ENCODE measurements at places on chromosomes 7 and 10.

GRCh38 chr7:467393-467828 is 52.2 kb downstream of the PDGFA start:
- no peak for DNase-seq

GRCh38 chr10:18658271-18659124 is 733 bp upstream of the ARL5B start:
- DNase-seq, result peak; percentile 9

- no peak for DNase-seq
Measured at GRCh38 chr10:123784646-123785045, 107.0 kb downstream of the CPXM2 start.

GRCh38 chr7:36995776-36996175 is 271.5 kb upstream of the AOAH start:
- DNase-seq, result no peak

DNA sequence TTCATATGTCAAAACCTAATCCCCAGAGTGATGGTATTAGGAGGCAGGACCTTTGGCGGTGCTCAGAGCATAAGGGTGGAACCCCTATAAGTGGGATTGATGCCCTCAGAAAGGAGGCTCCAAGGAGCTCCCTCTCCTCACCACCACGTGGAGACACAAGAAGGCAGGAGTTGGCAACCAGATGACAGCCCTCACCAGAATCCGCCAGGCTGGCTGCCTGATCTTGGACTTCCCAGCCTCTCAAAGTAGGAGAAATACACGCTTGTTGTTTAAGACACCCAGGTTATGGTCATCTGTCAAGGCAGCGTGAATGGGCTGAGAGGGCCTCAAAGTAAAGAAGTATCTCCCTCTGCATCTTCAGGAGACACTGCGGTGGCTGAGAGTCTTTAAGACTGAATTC is 187.7 kb downstream of the TNS3 start:
- no peak for DNase-seq

DNA sequence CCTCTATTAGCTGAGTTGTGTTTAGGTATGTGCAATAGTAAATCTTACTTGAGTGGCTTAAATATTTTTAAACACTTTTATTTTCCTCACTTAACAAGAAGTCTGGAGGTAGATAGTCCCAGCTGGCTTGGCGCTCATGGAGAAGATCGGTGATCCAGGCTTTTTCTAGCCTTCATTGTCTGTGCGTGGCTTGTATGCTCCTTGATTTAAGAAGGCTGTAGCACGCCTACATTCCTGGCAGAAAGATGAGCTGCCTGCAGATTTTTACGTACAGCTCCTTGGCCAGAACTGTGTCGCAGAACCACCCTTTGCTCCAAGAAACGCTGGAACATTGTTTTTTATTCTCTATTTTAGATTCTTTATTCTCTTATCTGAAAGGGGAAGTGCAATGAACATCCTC is 284.1 kb downstream of the KIF20B start:
- no peak for DNase-seq

DNA sequence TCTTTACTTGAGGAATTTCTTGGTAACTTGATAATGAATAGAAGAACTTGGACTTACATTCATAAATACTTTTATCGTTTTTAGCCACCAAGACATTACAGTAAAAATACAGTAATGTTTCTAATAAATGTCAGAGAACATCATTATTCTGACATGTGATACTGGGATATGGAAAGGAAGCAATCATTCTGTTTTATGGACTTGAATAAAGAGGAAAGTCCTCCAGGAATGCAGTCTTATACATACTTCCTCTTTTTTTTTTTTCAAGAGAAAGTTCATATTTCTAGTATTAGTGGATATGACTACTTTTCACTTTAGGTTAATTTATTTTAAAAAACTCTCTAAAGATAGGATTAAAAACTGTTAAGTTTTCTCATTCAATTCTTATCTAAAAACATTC is 220.0 kb upstream of the SEMA3C start:
- DNase-seq, result no peak

GRCh38 chr10:92239151-92239599 is 51.7 kb downstream of the CPEB3 start:
- DNase-seq, result no peak

- no peak for DNase-seq
Measured at GRCh38 chr10:89959433-89960110, 258.2 kb downstream of the KIF20B start.

GRCh38 chr10:26790221-26790995 is 70.3 kb downstream of the ABI1 start:
- DNase-seq, result no peak

DNA sequence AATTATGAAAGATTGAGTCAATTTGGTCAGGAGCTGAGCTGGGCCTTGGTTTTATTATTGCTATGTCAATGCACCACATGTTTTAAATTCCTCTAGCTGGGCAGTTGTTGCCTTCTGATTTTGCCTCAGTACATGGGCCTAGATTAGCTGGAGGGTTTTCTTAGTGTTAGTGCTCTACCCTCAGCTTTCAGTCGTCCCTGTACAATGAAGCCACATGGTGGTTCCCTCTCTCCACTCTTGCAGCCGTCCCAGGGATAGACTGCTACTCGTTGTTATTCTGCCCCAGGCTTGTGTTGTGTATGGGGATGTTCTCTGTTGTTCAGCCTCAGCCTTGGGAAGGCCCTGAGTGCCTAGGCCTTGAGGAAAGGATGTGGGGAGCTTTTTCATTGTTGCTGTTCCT is 37.0 kb downstream of the NHLRC2 start:
- no peak for DNase-seq

DNA sequence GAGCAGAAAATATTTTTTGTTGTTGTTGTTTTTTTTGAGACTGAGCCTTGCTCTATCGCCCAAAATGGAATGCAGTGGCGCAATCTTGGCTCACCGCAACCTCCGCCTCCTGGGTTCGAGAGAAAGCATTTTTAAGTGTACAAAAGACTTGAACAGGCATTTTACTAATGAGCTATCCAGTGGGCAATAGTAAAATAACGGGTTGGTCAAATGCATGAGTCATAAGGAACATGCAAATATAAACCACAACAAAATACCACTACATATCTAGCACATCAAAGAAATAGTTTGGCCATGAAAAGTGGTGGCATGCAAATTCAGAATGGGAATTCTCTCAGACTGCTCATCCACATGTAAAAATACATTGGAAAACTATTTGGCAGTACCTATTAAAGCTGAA is 71.7 kb upstream of the TMEM106B start:
- DNase-seq, result no peak

- DNase-seq, result no peak
Measured at GRCh38 chr10:69234447-69234846, 14.3 kb downstream of the HKDC1 start.

DNA sequence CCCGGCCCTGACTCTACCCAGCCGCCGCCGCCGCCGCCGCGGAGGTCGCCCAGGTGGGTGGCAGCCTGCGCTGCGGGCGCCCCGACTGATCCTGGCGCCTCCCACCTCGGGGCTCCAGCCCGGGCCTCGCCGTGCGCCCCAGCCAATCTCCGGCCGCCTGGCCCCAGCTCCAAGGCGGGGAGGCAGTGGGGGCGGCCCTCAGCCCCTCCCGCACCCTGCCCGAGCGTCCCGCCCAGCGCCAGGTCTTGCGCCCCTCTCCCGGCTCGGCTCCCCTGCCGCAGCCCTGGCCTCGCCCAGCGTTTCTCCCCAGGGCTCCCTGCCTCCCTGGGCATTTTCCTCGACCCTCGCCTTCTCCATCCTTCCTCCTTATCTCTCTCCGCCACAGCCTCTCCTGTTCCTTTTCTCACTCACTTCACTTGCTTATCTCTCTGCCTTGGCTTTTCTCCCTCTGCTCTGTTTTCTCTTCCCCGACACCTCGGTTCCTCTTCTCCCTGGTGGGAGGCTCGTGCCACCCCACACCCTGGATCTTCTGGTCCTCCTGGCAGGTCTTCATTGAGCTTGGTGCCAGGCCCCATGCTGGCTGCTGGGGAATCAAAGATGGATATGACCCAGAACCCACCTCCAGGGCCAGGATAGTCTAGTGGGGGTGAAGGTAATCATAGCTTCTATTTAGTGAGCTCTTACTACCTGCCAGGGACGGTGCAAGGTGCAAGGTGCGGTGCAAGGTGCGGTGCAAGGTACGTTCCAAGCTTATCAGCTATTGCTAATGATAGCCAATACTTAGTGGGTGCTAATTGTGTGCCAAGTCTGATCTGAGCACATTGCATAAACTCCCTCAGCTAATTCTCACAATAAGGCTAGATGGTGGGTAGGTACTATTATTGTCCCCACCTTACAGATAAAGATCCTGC is at the start of gene SFRP5:
SFRP5 (minus strand) TSS at position 87 of the 911 bp plus-strand sequence. CDS start 166 bp downstream, outside the sequence.
- no peak for DNase-seq

DNA sequence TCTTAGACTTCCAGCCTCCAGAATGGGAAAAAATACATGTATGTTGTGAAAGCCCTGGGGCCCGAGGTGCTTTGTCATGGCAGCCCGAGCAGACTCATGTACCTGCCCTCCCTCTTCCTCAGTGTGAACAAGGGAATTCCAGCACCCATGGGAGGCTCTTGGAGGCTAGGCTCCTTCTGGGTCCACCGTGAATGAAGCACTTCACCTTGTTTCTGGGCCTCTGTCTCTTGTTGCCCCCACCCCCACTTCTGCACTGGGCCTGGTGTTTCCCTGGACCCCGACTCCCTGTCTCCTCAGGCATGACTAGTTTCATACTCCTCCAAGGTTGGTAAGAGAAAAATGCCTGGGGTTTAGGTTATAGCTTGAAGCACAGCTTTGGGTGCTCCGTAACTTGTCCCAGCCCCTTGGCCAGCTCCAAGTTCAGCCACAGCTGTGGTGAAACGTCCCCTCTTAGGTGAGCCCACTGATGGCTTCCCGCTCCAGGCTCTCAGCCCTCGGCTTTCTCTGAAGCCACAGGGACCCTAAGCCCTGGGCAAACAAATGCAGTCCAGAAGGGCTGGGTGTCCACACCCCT is 30.2 kb upstream of the ARHGAP22 start:
- DNase-seq, result no peak

DNA sequence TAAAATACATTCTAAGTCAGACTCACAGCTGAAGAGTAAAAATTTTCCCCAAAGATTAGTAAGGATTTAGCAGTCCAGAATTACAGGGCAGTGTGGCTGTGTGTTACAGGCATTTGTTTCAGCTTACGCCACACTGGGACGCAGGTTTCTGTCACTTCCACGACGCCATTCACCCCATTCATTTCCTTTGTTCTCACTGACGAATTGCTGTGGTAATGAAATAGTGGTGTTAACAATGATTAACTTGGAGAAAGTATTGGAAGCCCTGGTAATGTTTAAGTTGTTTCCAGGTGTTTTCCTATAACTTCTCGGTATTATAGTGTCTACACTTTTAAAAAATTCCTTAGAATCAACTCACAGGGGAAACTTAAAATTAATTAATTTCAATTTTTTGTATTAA is 370.9 kb downstream of the SH2D4B start:
- DNase-seq, result no peak

All from activated CD4-positive, alpha-beta T cell treated with anti-CD3 and anti-CD28 coated beads, Interleukin-2, amount 50 U/mL, for 16 hours (primary cell).